ENCODE measurements at places on chromosomes 1 and 21.

GRCh38 chr1:24901791-24902470, 28.1 kb downstream of the RUNX3 start:
- DNase-seq: peak; percentile 29

GRCh38 chr21:42840411-42841155, 38.8 kb downstream of the WDR4 start:
- no peak for DNase-seq

GRCh38 chr1:109263234-109263596, 13.9 kb downstream of the CELSR2 start:
- no peak for DNase-seq

DNA sequence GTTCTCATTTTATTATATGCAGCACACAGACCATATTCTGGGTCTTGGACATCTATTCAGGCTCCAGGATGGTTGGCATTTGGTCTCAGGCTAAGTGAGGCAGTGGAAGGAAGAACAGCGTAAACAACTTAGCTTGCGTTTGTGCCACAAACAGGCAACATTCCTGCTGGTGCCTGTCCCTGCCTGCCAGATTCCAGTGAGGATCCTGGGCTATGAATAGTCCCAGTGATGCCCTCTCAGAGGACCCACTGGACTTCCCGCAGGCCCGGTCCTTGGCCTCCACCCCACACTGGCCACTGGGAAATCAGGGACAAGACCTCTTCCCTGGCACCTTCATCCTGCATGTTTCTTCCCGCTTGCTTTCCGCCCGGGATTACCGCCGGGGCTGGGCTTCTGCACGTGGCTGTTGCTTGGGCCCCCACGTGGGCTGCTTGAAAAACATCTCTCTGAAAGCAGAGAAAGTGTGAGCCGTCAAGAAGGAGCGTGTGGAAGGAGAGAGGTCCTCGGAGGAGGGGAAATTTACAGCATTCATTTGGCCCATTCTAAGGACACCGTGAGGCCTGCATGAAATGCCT, 145.1 kb upstream of the WNT4 start:
- DNase-seq: peak; percentile 46

GRCh38 chr21:36750576-36750959, 51.7 kb downstream of the SIM2 start:
- no peak for DNase-seq

- DNase-seq: no peak
These were observed 83.0 kb downstream of the IGSF21 start for GRCh38 chr1:18190598-18190997.

GRCh38 chr1:21244986-21245687, 45.1 kb downstream of the ECE1 start:
- no peak for DNase-seq

- DNase-seq: no peak
These were observed 5.1 kb upstream of the TMEM222 start for GRCh38 chr1:27316860-27317259.

- DNase-seq: no peak
These were observed 5.0 kb downstream of the UQCRHL start for GRCh38 chr1:15802234-15802965.

DNA sequence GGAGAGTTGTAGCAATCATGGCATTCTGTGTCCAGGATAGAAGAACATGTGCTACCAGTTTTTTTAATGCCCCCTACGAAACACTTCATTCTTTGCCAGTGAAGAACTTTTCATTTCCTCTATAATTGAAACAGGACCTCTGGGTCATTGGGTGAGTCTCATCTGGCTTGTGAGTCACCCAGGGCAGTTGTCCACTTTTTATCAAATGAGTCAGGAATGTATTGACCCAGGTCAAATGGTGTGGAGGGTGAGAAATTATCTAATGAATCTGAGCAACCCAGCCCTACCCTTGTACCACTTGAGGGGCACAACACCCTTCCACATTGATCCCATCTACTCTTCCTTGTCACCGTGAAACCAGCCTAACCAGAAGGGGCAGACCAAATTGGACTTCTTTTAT, 417.3 kb upstream of the PROX1 start:
- no peak for DNase-seq

DNA sequence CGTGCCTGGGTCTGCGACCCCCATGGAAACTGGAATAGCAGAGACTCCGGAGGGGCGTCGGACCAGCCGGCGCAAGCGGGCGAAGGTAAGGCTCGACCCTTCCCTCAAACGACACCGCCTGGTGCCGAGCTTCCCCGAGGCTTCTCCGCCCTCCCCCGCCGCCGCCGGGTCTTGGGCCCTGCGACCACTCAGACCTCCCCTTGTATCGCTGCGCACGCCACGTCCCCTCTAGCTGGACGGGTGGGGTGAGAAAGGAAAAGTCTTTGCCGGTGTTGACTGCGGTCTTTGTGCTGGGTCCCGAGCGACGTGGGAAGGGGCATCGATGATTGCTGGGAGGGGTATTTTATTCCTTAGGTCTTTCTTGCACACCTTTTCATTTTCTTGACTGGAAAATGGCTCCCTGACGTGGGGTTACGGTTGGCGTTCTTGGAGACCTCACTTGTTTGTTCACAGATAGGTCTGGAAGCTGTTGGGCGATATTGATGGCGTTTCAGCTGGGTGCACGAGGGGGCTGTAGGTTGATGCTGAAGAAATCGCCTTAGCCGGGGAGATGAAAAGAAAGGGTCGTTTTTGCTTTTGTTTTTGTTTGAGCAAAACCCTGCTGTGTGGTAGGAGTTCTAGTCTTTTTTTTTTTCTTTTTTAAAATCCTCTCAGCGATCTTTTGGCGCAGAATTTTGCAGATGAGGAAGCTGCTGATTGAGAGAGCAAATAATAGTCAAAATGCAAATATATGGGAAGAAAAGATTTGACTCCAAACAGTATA, 776 bp downstream of the KDM1A start:
- peak; percentile 36 for DNase-seq

DNA sequence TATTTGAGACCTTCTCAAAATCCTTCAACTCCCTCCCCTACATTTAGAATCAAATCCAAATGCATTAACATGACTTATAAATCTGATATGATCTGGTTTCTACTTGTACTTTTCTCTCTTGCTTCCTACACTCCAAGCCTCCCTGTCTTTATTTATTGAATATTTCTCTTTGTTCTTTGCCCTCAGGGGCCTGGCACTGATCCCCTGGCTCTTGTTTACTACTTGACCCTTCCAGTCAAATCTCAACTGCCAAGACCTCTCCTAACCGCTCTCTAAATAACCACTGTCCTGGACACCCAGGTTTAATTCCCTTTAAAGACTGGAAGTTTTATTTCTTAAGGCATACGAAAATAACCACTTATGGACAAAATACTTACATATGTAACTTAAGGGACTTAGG, 248.9 kb downstream of the CHRM3 start:
- DNase-seq: no peak

GRCh38 chr1:168921629-168922028, 184.9 kb upstream of the ATP1B1 start:
- DNase-seq: no peak

DNA sequence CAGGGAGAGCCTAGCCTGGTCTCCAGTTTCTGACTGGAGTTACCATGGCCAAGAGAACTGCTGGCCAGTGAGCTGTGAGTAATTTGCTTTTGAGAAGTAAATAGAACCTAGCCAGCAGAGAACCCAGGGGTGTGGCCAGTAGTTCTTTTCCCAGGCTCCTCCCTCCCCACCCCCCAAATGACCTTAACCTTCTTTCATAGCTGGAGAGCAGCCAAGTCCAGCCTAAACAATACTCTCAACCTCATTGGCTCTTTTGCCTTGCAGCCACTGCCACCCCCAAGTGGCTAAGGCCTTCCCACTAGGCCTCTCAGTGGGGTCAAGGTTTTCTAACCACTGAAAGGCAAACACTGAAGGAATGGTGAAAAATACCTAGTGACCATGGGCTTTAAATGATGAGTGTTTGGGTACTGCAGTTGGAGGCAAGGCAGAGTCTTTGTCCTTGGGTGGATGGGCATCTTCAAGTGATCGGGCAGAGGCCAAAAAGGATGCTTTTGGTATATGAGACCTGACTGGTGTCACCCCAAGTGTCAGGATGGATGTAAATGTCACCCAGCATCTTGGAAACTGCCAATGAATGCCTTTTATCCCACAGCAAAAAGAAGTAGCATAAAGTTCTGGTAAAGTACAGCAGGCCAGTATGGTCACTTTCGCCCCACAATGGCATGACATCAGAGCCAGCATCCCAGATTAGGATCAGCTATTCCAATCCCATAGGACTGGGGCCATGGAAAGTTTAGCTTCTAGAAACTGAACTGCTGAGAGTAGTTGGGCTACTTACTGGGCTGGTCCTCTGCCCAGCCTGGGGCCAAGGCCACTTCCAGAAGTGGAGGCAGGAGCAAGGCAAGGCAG, 3.5 kb upstream of the PIGV start:
- DNase-seq: peak; percentile 95

GRCh38 chr1:200923601-200924000, 28.9 kb downstream of the INAVA start:
- peak; percentile 41 for DNase-seq

- peak; percentile 41 for DNase-seq
These were observed 930 bp downstream of the CDC14A start for GRCh38 chr1:100353071-100353801.

DNA sequence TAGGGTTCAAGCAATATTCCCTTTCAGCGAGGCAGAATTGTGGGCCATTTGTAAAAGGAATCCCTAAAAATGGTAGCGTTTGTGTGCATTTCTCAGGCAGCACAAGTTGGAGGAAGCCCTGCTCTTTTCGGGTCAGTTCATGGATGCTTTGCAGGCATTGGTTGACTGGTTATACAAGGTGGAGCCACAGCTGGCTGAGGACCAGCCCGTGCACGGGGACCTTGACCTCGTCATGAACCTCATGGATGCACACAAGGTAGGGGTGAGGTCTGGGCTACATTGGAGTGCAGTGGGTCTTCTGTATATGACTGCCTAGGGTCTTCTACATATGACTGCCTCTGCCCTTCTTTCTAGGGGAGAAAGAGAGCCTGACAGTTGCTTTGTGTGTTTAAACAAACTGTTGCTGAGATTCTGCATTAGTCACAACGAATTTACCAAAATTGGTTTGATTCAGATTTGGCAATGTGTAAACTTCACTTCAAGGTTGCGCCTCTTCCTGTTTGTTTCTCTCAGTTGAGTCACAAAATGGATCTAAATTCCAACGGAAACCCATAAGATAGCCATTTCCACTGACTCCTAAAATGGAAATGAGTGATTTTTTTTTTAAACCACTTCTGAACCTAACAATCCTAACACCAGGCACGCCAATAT, 40.4 kb upstream of the BMP8A start:
- no peak for DNase-seq

DNA sequence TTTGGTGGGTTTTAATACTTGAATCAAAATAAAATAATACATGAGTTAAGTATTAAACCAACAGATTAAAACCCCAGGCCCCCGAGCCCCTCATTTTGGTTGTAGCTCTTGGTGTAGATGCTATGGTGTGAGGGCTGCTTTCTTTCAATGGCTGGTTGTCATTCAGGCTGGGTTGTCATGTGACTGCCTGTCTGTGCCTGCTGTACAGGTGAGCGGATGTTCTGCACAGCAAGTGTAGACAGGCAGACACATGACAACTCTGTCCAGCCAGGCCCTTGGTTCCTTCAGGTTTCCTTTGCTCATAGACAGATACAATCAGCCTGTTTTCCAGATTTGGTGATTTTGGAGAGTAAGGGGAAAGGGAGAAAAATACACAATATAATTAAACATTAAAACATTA, 281.9 kb upstream of the C1orf105 start:
- no peak for DNase-seq

GRCh38 chr1:147496044-147496443, 45.3 kb upstream of the BCL9 start:
- no peak for DNase-seq

DNA sequence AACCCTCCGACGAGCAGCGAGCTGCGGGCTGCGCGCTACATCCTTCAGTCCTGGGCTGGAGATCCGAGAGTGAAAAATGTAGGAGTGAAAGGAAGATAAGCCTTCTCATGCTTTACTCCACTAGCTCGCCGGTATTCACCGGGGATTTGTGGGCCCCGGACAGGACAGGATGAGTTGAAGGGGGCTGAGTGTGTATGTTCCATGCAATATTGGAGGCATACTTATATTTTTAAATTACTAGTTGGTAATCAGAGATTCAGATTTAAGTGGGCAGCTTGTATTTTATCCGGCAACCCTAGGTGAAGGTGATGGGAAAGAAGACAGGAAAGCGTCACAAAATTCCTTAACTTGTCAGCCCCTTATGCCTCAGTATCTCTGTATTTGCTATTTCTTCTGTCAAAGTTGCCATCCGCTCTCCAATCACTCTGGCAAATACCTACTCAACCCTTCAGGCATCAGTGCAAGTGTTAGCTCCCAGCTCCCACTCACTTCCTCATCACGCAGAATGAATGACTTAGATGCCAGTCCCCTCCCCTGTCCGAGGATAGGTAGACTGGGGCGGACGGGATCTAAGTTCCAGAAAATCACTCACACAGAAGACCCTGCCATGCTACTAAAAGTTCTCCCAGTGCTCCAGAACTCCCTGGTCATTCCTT, 503 bp upstream of the PIGM start:
- DNase-seq: peak; percentile 4

GRCh38 chr1:226485192-226485591, 63.4 kb upstream of the STUM start:
- no peak for DNase-seq

DNA sequence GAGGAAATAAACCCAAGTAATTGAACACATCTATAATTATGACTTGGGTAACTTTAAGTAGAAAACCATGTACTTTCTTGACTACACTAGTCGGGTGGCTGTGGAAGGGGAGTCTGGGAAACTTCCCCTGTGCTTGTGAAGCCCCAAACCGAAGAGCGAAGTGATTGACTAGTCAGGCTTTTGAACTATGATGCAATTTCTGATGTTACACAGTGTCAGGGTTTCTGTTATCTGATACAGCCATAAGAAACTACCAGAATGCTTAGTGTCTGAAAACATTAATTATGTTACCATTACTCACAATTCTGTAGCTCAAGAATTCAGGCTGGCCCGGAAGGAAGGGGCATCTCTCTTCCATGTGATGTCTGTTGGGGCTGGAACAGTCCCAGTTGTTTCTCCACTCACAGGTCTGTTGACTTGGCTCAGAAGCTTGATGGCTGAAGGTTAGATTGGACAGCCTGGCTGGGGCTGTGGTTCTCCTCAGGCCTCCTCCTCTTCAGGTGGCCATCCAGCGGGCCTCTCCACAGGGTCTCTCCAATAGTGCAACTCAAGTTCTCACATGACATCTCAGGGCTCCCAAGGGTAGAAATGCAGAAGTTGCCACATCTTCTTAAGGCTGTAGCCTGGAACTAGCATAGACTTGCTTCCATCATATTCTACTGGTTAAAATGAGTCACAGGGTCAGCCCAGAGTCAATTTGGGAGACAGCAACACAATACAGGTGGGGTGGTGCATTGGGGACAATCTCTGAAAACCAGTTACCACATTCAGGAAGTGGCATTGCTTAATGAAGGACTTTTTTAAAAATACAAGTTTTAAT, 8.3 kb upstream of the C8B start:
- no peak for DNase-seq
